ENCODE measurements at places on chromosomes 3 and 15.

DNA sequence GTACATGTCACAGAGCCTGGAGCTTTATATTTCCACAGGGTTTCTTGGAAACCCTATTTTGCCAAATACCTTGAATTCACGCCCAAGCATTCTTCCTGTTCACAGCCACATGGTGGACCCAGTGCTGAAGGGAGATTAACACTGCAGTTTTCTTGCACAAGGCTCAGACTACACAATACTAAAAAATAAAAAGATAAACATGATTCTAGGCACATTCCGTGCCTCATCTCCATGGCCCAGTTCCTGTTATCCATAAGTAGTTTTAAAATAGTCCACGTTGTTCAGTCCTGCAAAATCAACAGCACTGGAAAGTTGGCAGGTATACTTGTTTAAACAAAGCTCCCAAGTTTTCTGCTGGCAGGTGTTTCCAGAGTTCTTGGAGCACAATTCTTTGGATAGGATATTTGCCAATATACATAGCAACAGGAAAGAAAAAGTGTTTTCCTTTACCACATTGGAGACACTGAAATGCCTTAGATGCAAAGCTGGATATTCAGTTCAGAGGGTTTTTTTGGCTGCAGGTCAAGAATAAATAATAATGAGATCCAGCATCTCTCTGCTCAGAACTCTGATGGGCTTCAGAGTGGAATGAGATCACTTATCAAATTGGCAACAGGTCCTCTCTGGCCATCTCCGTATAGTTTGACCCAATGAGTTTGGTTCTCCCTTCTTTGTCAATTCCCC lies 88.1 kb upstream of the TGFBR2 start:
- DNase-seq, result no peak

DNA sequence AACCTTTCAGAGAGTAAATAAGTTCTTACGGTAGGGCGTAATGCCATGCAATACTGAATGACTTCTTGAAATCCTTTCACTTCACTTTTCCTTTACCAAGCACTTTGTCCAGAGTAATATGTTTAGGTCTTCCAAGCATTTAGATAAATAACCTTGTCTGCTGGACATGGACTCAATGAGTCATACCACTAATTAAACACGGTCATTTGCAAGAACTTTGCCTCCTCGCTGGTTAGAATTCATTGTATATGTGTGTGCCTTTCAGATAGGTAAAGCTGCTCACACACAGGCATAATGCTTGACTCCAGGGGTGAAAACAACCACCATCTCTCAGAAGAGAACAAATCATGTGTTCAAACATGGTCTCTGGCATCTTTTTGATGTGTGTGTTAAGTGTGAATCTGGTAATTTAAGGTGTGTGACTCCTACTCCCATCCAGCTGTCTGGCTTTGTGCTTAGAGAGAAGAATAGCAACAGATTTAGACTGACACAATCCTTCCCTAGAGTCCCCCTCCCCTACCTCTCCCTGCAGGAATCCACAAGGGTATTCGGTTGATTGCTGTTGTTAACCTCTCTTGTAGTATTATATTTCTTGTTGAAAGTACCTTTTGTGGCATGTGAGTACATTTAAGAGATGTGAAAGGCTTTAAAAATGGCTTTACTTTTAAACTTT lies 419.0 kb downstream of the CNTN4 start:
- no peak for DNase-seq

DNA sequence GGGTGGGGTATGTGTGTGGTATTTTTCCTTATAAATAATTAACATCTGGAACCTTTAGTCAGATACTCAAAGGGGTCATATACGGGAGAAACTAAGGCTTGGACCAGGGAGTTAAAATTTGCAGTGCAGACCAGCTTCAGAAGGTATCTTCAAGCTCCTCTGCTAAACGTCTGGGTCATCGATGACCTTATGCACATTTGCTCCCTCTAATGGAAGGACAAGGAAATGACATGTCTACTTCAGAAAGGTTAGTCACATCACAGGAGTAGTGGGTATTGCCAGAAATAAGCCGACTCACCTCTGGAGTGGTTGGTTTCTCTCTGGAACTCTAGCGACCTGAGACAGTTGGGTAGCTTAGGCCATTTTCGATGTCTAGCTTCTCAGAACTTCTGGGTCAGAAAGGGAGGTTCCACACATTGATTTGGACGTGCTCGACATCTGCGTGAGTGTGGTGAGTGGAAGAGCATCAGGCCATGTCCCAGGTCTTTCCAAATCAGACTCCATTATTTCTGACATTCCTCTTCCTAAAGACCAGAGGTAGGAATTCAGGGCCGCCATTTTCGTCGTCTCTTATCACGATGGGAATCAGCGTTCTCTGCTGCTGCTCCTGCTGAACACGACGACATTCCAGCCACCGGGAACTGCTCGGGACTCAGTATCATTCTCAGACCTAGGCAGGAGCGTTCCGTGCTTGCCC lies 31.8 kb upstream of the RASA2 start:
- DNase-seq, result peak; percentile 30

- DNase-seq, result no peak
These were observed 45.9 kb downstream of the ATP2C1 start for GRCh38 chr3:130939753-130940152.

DNA sequence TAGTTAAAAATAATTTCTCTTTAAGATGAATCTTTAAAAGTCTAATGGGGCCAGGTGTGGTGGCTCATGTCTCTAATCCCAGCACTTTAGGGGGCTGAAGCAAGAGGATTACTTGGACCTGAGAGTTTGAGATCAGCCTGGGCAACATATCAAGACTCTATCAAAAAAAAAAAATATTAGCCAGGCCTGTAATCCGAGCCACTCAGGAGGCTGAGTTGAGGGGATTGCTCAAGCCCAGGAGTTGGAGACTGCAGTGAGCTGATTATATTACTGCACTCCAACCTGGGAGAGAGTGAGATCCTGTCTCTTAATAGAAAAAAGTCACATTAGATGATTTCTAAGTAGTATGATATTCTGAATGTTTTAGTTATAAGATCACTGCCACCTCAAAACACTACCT lies 322.0 kb upstream of the MANF start:
- DNase-seq, result no peak

GRCh38 chr3:52990637-52991036 lies 55.2 kb downstream of the SFMBT1 start:
- no peak for DNase-seq

DNA sequence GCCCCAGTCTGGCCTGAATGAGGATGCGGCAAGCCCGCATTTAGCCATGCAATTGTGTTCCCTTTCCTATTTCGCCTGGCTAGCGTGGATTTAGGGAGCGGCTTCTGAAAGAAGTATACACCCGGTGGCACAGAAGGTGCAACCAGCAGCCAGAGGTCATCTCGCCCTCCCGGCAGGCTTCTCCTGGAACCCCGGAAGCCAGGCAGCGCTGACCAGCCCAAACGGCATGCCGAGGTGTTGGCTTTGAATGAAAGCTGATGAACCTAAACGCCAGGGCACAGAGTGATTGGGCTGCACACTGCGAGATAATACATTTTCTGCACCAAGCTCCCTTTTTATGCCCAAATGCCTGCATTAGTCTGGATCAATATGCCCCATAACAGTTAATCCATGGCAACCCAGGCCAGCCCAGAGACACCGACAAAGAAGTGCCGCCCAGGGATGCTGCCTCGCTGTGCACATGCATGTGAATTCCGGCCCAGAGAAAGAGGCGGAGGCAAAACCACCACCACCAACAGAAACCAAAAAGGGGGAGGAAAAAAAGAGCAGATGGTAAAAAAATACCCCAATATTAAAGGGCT lies 1.4 kb downstream of the SRGAP3 start:
- no peak for DNase-seq

DNA sequence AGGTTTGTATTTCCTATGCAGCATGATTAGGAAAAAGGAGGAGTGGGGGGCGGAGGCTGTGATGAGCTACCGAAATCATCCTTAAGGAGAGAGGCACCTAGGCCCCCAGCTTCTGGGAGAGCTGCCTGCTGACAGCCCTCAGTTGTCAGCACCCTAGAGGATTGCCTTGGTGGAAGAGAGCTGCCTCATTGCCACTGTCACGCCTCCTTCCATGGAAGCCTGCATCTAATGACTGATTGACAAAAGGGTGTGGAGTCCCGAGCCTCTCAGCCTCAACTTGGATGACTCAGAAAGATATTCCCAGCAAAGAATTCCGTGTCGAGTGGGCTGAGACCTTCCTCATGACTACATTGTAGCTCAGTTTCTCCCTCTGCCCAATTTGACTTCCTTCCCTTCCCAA lies 320.4 kb upstream of the PROK2 start:
- no peak for DNase-seq

DNA sequence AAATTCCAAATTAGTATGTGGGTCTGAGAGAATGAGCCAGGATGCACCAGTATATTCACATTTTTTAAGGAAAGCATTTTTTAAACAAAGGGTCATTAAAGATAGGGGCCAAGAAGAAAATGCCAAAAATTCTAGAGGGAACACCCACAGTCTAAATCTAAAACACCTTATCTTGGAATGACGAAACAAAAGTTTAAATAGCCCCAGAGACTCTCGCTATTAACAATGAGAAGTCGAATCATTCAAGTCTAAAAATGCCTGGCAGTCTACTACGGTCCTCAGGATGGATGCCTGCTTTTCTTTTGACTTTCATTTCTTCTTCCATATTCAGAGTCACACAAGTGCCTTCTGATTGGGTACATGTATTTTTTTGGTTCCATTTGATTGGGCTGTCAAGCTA lies 66.3 kb downstream of the SSUH2 start:
- DNase-seq, result no peak

DNA sequence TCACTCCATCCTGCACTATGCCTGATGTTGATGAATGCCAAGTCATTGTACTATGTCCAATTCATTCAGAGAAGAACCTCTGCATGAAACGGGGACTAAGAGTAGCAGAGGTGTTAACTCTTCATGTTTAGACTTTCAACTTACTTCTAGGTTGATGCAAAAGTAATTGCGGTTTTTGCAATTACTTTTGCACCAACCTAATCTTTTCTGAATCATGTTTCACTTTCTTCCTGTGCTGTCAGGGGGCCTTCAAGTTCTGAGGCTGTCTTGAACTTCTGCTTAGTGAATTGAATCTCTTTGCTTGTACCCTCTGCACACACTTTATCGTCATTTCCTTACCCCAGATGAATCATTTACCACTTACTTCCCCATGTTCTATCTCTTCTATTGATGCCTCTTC lies 636.2 kb downstream of the NAALADL2 start:
- DNase-seq, result no peak

- no peak for DNase-seq
These were observed 20.5 kb downstream of the FAM240A start for GRCh38 chr3:46632792-46633191.

DNA sequence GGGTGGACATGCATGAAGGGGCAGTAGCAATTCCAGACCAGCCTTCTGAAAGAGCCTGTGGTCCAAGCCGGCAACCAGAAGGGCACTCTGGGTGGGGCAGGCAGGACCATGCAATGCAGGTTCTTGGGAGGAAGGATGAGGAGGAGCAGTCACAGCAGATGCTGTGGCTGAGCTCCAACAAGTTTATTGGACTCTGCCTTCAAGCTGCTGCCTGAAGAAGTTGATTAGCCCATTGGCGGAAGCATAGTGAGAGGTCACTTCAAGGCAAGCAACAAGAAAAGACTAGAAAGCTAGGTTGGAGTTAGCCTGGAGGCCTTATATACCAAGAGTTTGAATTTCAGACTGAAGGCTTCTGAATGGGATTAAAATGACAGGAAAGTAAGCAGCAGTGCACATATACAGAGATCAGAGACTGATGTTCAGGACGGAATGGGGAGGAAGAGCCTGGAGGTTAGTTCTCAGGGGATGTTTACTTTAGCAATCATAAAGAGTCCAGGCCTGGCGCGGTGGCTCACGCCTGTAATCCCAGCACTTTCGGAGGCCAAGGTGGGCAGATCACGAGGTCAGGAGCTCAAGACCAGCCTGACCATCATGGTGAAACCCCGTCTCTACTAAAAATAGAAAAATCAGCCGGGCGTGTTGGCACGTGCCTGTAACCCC lies 39.9 kb downstream of the SFMBT1 start:
- no peak for DNase-seq

GRCh38 chr3:129934234-129935123 lies 40.0 kb upstream of the TRH start:
- DNase-seq, result peak; percentile 10

GRCh38 chr15:65828585-65828984 lies 36.5 kb upstream of the DENND4A start:
- no peak for DNase-seq
